ENCODE measurements at places on chromosomes 11 and 22.

DNA sequence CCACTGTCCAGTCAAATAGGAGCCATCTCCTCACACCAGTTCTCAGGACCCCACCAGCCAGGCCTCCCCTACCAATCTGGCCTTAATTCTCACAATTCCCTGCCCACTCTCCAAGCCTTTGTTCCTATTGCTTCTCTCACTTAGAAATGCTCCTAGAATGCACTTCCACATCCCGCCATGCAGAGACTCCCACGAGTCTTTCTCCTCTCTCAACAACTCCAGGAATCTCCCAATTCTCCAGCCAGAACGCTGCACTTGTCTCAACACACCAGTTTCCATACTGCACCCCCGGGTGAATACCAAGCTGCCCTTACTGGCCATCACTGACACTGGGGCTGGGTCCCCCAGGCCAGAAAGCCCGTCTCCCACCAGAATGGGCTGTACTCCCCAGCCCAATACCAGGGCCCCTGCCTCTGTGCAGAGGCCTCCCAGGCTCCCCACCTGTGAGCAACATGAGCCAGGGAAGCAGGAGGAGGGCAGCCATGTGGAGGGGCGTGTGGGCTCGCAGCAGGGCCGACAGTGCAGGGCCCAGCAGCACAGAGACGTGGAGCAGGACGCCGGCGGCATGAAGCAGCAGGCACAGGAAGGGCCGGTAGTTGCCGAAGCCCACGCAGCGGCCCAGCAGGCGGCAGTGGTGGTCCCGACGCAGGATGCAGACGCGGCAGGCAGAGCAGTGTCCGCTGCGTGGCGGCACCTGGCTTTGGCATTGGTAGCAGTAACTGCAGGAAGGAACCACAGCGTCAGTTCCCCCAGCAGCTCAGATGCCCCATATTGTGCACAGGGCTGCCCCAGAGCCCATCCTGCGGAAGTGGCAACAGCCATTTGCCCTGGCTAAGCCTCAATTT is 2.4 kb downstream of the ZDHHC24 start:
- DNase-seq = peak; percentile 36

GRCh38 chr11:75454987-75455386 is 22.0 kb upstream of the KLHL35 start:
- no peak for DNase-seq

DNA sequence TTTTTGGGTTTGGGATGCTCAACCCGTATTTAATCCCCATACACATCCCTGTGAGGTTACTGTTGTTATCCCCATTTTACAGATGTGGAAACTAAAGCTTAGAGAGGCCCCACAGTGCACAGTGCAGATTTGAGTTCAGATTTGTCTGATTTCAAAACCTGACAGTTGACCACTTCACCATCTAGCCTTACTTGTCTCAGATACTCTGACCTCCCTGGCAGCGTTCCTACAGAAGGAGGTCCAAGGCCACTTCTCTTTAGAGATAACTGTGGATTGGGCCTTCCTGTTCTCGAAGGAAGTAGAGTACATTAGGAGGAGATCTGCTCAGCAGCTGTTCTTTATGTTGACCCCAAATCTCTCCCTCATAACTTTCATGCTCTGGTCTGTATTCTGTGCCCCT is 46.7 kb upstream of the CTTN start:
- DNase-seq = no peak

GRCh38 chr11:106983261-106983660 is 35.0 kb downstream of the GUCY1A2 start:
- no peak for DNase-seq

DNA sequence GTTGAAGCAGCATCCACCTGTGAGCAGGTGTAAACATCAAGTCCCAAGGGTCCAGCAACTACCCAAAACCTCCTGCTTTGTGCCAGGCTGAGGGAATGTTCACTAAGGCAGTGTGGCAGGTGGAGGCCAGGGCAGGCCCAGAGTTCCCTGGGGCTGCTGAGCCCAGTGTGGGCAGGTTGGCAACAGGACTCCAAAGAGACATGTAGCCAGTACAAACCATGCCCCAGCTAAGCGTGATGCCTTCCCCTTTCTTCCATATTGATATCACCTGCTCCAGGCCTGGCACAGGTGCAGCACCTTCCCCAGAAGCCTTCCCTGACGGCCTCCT is 30.0 kb upstream of the SCUBE2 start:
- no peak for DNase-seq

- DNase-seq = no peak
These were observed 22.9 kb upstream of the THY1 start for GRCh38 chr11:119445850-119446249.

Measured in inflammatory macrophage (primary cell).